ENCODE measurements at places on chromosomes 7 and 10.

DNA sequence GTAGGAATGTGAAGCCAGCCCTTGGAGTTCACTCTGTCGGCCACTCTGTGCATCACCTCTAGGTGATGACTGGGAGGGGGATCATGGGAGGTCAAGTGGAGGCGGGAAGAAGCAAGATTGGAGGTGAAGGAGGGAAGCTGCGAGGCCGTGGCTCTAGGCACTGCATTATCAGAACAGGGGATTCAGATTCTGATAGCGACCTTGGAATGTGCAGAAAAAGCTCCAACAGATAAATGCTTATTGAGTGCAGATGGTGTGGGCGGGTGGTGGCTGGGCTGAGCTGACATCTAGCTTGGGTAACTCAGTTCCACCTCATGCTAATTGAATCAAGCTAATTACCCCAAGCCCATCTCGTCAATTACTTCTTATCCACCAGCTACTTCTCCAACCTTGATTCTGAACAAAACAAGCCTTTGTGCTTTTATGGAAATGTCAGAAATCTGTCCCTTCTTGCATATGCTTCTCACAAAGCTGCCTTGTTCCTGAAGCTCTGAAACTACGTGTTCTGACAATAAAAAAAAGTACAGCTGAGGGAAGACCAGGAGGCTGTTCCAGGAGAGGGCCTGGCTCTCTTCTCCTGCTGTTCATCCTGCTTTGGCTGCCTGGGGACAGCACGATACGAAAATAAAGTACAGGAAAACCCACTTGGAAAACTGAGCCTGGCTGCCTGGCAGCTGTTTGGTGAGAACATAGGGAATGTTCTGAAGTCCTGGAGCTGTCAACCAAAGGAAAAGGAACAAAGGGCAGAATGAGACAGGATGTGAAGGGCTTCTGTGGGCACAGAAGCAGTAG lies 27.5 kb downstream of the STRA8 start:
- H3K4me1 ChIP-seq = no peaks in the 10 kb centered on the region
- H3K4me3 ChIP-seq = no peak overlapping the region
- no peak for DNase-seq
- no peaks in the 10 kb centered on the region for H3K36me3 ChIP-seq
- no peak overlapping the region for H3K27ac ChIP-seq

GRCh38 chr7:148264933-148265557 lies 325.5 kb upstream of the C7orf33 start:
- H3K36me3 ChIP-seq = no peaks in the 10 kb centered on the region
- H3K4me1 ChIP-seq = no peaks in the 10 kb centered on the region
- H3K27ac ChIP-seq = no peak overlapping the region
- DNase-seq = peak; percentile 79

GRCh38 chr7:149510248-149510647 lies 12.6 kb upstream of the ZNF746 start:
- no peaks in the 10 kb centered on the region for H3K36me3 ChIP-seq
- no peak overlapping the region for H3K4me3 ChIP-seq
- DNase-seq = no peak
- no peaks in the 10 kb centered on the region for H3K4me1 ChIP-seq
- 0 out of 2 replicates have a peak, but pooled peaks cover 3% of the 10 kb centered on the region for H3K27me3 ChIP-seq
- H3K27ac ChIP-seq = no peak overlapping the region

DNA sequence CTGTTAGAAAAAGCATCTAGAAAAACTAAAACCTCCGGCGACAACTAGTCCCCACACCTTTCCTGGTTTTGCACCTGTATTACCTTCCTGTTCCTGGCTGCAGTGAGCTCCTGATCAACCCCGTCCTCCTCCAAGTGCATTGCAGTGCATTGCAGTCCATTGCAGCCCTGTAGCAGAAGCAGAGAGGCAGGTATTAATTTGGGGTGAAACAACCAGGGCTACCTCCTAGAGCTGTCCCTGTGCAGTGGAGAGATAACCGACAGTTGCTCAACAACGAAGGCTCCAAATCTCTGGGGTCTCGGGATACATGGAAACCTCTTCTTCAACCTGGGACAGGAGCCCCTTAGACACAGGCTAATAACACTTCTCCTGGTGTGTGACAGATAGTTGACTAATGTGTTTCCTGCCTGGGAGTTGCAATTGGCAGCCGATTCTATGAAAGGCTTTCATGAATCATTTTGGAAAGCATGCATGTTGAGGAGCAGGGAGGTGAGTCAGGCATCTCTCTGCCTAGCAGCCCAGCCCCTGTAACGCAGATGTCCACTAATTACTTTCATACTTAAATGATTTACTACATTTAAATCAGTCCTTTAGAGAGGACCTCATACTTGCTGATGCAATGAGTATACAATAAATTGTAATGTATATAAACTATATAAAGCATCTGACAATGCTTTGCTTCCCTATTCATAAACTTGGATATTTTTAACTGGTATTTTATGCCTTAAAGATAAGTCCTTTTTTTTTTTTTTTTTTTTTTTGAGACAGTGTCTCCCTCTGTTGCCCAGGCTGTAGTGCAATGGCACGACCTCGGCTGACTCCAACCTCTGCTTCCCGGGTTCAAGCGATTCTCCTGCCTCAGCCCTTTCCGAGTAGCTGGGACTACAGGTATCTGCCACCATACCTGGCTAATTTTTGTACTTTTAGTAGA lies 59.0 kb downstream of the PRR15 start:
- no peaks in the 10 kb centered on the region for H3K4me1 ChIP-seq
- no peaks in the 10 kb centered on the region for H3K27me3 ChIP-seq
- no peak for DNase-seq
- no peak overlapping the region for H3K4me3 ChIP-seq
- no peaks in the 10 kb centered on the region for H3K36me3 ChIP-seq
- no peak overlapping the region for H3K27ac ChIP-seq

DNA sequence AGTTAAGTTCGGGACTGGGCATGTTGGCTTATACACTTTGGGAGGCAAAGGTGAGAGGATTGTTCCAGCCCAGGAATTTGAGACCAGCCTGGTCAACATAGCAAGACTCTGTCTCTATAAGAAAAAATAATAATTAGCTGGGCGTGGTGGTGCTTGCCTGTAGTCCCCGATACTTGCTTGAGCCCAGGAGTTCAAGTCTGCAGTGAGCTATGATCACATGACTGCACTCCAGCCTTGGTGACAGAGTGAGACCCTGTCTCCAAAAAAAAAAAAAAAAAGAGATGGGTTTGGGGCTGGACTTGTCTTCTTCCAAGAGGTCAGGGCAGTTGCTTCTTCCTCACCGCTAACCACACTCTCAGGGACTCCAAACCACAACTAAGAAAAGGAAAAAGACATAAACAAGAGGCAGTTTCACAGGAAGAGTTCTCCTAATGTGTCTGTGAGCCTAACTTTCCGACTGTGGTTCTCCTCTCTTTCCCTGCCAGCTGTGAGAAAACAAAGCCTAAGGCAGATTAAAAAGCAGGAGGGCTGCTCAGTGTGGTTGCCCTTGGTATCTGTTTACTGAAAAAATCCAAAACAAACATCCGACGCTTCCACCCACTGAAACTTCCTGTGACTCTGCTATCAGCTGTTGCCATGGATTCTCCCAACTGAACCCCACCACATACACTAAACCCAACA lies 2.4 kb upstream of the SERPINE1 start:
- no peak for DNase-seq
- H3K4me1 ChIP-seq = peaks cover 9% of the 10 kb centered on the region
- H3K27ac ChIP-seq = no peak overlapping the region
- no peaks in the 10 kb centered on the region for H3K27me3 ChIP-seq
- H3K4me3 ChIP-seq = no peak overlapping the region

Data from Karpas-422 (cell line).